ENCODE measurements at places on chromosomes 16 and 17.

DNA sequence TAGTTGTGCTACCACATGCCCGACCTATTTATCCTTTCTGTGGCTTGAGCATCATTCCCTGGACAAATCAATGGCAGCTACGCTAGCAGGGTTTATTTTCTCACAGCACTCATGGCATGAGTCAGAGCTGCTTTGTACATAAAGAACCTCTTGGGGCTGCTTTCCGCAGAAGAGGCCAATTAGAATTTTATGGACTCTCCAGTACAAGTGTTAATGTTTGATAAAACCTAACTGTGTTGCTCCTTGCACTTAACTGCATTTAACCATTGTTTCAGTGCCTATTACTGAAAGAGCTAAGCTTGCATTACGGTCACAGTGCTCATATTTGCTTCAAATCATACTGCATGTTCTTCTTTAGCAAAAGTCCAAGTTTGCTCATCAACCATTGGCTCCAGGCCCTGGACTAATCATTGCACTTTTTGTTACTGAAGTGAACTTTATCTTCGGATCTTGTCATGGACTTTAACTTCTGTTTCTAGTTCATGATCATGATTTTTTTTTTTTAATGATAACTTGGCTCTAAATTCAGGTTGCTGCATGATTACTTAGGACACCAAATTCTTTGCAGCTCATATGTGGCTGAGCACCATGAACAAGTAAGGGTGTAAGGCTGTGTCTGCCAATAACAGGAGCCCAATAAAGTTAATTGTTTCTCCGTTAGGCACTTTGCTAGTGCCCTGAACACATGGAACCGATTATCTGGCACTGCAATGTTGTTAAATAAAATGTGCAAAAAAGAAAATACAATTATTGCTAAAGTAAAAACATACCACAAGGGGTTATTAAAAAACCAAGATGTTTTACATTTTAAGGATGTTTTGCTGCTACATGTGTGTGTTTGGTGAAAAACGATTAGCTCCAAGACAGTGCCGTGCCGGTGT, 492.2 kb downstream of the KCNJ2 start:
- DNase-seq: no peak

GRCh38 chr17:179066-179432, 2.4 kb downstream of the DOC2B start:
- no peak for DNase-seq

DNA sequence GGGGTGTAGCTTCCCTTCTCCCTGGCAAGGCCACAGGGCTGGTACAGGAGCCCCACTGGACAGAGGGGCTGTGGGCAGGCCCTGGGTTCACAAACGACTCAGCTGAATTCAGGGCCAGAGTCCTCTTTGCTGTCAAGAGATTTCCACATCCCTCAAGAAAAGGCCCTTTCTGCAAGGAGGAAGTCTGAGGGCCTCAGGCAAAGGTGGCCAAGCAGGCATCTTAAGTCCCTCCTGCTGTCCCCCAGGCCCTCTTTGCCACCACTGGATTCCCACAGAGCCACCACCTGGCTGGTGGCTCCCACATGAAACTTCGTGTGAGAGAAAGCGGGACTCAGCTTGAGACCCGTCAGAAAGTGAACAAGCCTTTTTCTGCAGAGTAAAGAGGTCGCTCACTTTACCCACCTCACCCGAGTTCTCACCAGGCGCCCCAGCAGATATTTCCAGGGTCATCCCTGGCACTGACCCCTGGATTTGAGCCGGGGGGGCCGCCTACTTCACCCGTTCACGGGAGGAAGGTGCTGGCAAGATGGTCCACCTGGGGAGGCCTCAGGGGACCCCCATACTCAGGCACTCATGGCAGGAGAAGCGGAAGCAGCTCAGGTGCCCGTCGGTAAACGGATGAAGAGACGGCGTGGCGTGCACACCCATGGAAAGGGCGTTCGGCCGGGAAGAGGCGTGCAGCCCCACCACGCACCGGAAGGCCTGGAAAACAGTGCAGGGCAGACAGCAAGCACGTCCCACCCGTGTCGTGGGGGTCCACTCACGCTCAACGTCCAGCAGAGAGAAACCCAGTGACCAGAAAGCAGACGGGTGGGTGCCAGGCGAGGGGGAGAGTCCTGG, 3.6 kb downstream of the RNF166 start:
- no peak for DNase-seq

- no peak for DNase-seq
Observed at GRCh38 chr17:82534401-82534812, 14.9 kb downstream of the FOXK2 start.

DNA sequence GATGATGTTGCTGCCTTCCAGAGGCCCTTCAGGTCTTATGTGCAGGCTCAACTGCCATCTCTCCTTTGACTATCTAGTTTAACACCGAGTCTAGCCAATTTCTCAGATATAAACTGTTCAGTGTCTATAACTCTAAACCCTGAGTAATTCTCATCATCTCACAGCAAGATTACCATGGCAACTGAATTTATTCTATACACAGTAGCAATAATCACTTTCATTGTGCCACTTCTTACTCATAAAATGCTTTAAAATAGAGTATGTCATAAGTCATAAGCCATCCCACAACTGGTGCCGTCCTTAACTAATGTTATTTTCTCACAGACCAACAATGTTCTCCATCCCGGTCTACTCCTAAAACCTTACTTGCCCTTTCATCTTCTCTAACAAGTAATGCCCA, 45.0 kb downstream of the SYNRG start:
- DNase-seq: no peak

DNA sequence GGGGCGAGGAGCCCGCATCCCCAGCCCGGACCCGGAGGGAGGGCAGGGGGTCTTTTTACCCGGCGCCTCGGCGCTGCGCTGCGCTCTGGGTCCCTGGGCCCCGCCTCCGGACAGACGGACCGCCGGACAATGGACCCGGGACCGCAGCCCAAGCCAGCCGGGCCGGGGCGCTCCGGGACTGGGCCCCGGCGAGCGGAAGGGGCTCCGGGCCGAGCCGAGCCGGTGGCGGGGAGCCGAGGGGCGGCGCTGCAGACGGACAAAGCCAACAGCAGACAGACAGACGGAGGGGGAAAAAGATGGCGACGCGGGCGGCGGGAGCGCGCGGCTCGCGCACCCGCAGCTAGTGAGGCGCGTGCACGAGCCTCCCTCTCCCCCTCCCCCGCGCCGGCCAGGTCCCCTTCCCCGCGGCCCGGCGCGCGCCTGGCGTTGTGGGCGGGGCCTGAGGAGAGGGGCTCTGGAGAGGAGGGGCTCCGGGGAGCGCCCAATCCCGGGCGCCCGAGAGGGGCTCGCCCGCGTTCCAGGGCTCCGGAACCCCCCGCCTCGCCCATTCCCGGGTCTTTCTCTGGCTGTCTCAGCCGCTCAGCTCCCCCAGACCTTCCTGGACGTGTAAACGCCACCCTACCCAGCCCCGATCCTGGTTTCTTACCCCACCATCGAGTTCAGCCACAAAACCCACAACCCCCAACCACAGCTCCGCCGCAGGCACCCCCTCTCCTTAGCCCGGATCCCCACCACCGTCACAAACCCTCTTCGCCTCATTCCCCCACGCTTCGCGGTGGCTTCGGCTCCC, at the start of gene ZNF821:
Gene ZNF821 (minus strand): TSS at position 334 of the 790 bp plus-strand sequence. CDS start 4,236 bp downstream, outside the sequence.
- no peak for DNase-seq

DNA sequence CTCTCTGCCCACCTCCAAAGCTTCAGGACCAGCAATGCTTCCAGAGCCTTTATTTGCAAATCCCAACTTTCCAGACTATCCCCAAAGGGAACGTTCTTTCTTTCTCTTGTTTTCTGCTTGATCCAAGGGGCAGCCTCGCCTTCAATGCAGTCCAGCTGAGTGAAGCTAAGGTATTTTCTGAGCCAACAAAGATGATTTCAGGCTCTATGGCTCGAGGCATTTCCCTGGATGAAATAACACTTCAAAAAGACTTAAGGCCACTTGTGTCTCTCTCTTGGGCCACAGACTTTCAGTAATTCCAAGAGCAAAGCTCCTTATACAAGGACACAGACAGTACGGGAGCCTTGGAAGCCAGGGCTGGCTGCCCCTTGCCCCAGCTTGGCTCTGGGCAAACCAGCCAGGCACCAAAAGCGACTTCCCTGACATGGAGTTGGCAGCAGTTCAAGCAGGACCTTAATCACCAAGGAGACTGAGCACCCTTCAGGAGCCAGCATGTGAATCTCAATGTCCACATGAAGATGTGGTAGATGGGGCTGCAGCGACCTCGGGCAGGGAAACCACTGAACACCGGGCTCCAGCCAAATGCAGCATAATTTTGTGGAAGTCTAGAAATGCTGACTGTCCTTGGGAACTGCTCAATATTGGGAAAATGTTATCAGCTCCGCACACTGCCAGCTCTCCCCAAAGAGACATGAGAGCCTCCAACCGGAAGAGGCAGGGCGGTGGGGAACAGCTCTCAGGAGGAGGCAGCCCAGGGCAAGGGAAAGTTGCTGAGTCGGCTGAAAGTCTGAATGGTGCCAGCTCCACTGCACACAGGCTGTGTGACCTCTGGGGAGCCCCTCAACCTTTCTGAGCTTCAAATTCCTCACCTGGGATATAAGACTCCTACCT, 39.0 kb downstream of the TK2 start:
- DNase-seq: no peak

DNA sequence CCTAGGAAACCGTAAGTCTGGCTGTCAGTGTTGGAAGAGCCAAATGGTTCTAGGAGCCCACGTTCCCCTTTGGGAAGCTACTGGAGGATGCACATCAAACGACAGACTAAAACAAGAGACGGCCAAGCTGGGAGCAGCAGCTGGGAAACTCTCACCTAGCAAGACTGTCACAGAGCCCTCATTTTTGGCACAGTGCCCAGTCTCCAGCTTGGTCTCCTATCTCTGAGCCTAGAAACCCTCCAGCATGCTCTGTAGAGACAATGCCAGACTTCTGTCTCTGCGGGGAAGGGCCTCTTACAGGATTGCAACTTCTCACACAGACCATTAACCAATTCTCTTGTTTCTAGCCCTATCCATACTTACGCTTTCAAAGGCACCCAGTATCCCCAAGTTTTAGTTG, 23.5 kb downstream of the GTF3C1 start:
- no peak for DNase-seq

GRCh38 chr16:26175944-26176343, 484.2 kb downstream of the HS3ST4 start:
- no peak for DNase-seq

DNA sequence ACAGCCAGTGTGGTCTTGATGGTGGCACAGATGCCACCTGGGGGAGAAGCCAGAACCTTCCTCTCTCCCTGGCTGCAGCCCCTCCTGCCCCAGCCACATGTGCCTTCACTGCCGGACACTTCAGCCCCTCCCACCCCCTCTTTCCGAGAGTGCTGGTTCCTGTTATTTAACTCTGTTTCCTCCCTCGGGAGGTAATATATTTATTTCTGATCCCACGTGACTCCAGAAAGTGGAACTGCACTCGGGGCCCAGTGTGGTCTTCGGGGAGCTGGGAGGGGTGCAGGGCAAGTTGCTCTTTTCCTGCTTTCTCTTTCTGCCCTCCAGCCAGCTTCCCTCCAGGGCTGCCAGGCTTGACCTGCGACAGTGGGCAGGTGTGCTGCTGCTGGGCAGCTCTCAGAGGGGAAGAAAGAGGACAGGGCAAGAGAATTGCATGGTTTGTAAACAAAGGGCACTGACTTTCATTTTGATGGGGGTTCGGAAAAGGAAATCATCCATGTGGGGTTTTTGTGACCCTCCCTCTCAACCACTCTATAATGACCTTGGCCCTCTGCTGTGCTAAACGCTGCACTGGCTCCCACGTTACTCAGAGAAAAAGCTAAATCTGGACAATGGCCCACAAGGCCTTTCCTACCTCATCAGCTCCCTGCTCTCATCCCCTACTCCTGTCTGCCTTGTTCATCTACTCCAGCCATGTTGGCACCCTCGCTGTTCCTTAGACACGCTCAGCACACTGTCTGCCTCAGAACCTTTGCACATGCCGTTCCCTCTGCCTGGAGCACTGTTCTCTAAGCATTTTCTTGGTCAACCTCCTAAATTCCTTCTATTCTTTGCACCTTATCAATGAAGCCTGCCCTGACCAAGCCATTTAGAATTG, 8.2 kb upstream of the CIITA start:
- DNase-seq: no peak

GRCh38 chr16:56950881-56951771, 10.6 kb upstream of the CETP start:
- peak; percentile 51 for DNase-seq

GRCh38 chr16:20636671-20637070, 60.5 kb upstream of the ACSM2B start:
- DNase-seq: no peak

DNA sequence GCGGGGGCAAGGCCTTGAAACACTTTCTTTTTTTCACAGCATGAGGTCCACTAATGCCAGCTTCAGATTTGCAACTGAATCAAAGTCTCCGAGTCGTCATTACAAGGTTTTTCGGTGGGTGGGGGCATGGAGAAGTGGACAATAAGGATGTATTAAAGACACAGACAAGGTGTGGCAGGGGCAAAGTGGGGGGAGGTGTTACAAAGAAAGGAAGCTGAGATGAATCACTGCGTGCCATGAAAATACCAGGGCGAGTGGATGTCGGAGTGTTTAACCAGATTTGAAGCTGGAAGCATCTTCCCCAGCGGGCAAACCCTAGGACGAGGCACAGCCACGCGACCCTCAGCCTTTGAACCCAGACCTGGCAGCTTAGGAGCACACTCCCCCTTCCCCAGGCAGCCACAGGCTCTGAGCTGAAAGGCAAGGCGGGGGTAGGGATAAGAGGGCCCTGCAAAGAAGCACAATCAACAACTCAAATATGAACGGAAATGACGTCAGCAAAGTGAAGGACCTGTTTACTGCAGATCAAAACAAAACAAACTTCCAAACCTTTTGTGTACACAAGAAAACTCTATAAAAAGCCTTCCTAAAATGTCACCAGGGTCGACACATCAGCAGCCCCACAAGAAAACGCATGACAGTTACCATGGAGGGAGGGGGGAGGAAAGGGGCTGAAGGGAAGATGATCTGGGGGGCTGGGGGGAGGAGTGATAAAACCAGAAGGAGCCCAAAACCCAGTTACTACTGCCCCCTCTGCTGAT, 5.6 kb upstream of the ZFHX3 start:
- DNase-seq: no peak

DNA sequence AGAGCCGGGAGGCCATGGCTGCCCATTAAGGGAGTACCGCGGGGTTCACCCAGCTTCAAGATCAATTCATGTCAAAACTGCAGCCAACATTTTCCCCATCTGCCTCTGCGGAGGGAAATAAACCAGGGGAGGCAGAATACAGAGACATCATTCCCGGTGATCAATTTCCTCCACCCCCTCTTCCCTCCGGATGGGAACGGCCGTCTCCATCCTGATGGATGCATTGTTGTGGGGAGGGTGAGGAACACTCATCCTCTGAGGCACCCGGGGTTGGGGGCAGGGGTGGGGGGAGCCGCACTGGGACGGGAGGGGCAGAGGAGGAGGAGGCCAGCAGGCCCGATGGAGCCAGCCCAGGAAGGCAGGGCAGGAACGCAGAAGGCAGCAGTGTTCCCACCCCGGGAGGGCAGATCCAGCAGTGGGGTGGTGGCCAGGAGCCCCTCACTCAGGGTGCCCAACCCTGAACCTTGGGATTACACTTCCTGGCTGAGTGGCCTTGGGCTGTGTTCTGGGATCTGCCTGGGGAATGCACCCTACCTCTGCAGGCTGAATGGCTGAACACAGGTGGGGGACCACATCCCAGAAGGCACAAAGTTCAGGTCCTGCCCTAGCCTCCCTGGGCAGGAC, 14.2 kb downstream of the CACNG5 start:
- no peak for DNase-seq

GRCh38 chr17:70261170-70261569, 91.8 kb downstream of the KCNJ2 start:
- DNase-seq: no peak

- no peak for DNase-seq
Observed at GRCh38 chr16:63066552-63066951, 1030.3 kb upstream of the CDH8 start.

GRCh38 chr17:9356488-9356911, 219.1 kb downstream of the STX8 start:
- no peak for DNase-seq

- DNase-seq: no peak
Observed at GRCh38 chr17:48663134-48663924, 37.2 kb upstream of the HOXB9 start.
